ENCODE measurements at places on chromosomes 7 and 10.

DNA sequence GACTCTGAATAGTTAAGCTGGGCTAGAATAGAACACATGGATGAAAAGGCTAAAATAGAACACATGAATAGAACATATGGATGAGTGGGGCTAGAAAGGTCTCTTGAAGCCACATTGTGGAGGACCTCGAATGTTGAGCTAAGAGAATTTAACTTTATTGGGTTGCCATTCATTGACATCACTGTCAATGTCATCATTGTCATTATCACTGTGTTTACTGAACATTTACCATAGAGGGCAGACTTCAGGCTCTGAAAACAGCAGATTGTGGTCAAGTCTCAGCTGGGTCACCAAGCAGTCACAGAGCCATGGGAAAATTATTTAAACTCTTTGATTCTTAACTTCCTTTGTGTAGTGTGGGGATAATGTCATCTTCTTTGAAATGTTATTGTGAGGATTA, 80.4 kb downstream of the WDFY4 start:
- DNase-seq: no peak

DNA sequence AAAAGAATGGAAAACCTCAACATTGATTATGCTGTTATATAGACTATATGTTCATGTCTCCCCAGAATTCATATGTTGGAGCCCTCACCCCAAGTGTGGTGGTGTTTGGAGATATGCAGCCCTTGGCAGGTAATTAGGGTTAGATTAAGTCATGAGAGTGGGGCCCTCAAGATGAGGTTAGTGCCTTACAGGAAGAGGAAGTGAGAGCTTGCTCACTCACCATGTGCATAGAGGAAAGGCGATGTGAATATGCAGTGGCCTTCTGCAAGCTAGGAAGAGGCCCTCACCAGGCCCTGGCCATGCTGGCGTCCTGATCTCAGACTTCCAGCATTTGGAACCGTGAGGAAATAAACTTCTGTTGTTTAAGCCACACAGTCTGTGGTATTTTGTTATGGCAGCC, 14.8 kb downstream of the ZNF33A start:
- no peak for DNase-seq

GRCh38 chr7:130912082-130912861, 178.3 kb upstream of the KLF14 start:
- no peak for DNase-seq

DNA sequence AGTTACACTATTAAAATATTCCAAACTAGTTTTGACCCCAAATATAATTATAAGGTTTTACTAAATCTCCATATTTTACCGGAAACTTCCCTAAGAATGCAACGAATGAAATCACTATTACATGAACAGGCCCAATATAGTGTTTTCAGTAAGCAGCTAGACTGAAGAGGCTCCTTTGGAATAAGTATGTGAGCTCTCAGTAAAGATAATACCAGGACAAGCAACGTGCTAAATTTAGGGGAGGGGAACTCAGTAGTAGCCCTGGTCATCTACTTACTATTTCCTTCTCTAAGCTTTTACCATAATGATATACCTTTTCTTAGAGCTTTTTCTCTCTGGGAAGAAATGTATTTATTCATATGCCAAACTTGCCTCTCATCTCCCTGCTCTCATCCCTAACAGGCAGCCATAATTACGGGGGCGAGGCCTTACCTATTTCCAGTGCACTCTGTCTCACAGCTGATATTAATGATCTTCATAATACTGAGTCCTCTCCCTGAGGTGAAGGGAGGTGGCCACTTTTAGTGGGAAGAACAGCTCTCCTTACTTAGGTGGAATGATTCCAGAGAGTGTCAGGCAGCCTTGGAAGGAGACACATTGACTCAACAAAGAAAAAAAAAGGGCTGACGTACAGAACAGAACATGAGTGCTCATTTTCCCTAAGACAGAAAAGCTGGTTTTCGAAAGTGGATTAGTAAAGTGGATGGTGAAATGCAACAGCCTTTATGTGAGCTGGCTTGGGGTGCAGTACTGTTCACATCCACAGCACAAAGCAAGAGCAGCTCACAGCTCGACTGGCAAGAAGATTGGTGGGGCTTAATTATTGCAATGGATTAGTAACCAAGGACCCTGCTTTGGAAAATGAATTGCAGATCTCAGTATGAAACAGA, 165.4 kb downstream of the GLI3 start:
- DNase-seq: no peak

GRCh38 chr7:16028103-16028502, 341.6 kb upstream of the MEOX2 start:
- DNase-seq: no peak

Data from aorta (tissue), 5 donors.